Right lung (tissue), 10 donors: ENCODE measurements at places on chromosomes 12 and 14.

- DNase-seq: no peak
Observed at GRCh38 chr12:104761091-104761490, 197.0 kb downstream of the SLC41A2 start.

GRCh38 chr12:20463913-20464524 is 95.7 kb downstream of the PDE3A start:
- DNase-seq: no peak

- no peak for DNase-seq
Observed at GRCh38 chr12:12207746-12208145, 59.1 kb downstream of the LRP6 start.

DNA sequence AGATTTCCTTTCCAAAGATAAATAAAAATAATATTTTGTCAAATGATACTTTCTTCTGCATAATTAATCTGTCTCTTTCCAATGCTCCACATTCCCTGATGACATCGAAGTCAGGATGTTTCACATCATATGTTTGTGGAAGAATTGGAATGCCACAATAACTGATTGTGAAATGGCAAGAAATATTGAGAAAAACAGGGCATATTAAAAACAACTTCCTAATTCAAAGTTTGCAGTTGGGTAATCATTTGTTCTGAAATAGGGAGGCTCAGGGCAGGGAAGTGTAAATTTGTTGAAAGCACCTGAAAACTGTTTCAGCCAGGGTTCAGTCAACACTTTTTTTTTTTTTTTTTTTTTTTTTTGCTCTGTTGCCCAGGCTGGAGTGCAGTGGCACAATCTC is 50.7 kb downstream of the BCAT1 start:
- no peak for DNase-seq

DNA sequence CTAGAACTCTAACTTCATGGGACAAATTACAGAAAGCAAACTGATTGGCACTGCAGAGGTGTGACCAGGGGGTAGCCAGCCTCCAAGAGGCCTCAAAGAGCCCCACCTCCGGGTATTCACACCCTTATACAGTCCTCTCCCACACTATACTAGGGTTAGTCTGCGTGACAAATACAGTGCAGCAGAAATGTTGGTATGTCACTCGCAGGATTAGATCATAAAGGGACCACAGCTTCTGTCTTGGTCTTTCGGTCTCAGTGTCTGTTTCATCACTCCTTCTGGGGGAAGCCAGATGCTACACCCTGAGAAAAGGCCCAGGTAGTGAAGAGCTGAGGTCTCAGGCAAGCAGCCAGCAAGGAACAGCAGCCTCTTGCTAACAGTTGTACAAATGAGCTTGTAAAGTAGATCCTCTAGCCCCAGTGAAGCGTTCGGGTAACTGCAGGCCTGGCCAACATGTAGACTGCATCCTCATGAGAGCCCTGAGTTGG is 68.9 kb upstream of the SAV1 start:
- DNase-seq: no peak

DNA sequence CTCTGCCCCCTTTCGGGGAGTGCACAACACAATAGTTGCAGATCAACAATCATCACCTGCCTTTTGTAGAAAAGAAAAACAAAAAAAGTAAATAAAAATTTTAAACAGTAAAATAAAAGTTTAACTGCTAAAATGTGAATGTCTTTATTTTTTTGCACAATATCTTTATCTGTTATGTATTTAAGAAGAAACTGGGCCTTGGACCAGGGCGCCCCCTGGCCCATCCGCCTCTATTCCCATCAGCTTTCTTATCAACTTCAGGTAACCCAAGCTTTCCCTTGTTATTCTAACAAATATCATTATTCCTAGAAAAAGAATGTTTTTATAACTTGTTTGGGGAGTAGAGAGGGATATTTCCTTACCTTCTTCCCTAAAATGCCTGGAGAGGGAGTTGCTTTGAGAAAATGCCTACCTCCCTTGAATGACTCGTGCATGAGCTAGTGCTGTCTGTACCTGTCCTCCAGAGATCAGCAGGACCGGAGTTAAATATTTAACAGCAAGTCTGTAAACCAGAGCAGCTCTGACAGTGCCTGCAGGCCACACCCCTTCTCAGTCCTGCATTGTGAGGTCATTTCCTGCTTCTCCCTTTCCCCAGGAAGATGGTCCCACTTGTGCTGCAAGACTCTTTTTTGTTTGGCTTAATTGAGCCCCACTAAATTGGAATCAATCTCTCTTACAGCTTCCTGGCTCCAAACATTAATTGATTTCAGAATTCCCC is 192.8 kb upstream of the RGS6 start:
- DNase-seq: no peak

DNA sequence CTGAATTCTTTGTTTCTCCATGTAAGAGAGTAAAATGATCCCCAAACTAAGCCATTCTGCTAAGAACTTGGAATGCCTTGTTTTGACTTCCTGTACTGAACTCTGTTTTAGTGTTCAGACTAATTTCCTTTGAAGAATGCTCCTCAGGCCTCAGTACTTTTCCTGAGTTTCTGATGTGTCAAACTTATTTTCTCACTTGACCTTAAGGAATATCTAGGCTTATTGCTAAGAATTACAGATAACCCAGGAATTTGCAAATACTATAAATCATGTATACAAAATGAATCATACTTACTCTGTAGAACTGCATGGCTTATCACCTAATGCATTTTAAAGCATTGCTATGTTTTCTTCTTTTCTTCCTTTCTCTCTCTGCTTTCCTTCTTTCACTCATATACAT is 93.1 kb upstream of the PKP2 start:
- no peak for DNase-seq

DNA sequence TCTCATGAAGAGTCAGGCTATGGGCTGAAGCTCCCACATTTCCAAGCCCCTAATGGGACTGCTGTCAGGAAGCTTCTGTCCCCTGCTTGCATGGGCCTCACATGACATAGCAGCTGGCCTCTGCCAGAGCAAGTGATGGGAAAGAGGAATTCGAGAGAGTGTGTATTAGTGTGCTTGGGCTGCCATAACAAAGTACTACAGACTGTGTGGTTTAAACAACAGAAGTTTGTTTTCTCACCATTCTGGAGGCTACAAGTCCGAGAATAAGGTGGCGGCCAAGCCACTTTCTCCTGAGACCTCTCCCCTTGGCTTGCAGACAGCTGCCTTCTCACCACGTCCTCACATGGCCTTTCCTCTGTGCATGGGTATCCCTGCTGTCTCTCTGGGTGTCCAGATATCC is 274.4 kb downstream of the NUAK1 start:
- no peak for DNase-seq
